ENCODE measurements at places on chromosomes 1 and 21.

DNA sequence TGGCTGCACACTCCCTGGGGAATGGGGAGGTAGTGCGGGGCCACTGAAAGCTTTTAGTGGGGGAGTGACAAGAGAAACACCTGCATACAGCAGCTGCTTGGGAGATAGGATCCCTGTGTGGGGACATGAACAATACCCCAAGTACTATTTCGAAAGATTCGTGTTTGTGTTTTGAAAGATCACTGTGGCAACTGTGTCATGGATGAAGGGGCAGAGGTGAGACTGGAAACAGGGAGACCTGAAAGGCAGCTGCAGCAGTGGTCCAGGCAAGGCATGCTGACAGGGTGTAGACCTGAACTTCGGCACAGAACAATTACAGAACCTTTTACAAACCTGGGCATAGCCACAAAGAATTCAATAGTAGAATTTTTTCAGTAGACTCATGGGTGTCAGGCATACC lies 32.9 kb downstream of the TENT5C start:
- DNase-seq: no peak

- peak; percentile 26 for DNase-seq
These were observed 9.0 kb downstream of the ITPKB start for GRCh38 chr1:226730071-226730470.

DNA sequence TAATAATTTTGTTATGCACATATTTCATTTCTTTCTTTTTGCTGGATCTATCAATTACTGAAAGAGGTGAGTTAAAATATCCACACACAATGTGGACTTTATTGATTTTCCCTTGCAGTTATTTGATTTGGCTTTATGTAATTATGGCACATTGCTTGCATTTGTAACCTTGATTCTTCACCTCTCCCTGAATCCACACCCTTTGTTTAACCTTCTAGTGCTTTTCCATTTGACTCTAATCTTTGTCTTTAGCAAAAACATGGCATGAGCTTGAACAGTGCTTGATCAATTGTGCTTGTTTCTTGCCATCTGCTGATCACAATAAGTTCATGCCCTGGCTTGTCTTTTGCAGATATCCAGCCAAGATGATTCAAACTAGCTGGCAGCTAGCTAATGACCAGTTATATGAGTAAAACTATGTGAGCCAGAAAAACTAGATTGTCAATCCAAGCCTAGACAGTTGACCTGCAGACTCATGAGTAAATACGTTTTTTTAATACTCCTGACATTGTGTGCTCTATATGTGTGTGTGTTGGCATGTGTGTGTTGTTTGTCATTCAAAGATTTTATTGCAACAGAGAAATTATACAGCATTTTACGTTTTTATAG lies 899.2 kb downstream of the NCAM2 start:
- DNase-seq: no peak

DNA sequence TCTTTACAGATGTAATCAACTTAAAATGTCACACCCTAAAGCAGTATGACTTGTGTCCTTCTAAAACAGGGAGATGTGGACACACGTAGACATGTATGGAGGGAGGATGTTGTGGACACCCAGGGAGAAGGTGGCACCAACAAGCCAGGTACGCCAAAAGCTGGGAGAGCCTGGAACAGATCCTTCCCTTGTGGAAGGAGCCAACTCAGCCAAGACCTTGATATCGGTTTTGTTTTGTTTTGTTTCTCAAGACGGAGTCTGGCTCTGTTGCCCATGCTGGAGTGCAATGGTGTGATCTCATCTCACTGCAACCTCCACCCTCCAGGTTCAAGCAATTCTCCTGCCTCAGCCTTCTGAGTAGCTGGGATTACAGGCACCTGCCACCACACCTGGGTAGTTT lies 45.6 kb downstream of the CHAF1B start:
- DNase-seq: no peak

- DNase-seq: no peak
These were observed 25.7 kb upstream of the BACE2 start for GRCh38 chr21:41142051-41142795.
